SK-N-SH treated with all-trans-retinoic acid at 6 μM for 48 hours (cell line): ENCODE measurements at places on chromosomes 5 and 9.

GRCh38 chr9:115292584-115293279, 174.8 kb upstream of the TNC start:
- no peak for ATAC-seq

DNA sequence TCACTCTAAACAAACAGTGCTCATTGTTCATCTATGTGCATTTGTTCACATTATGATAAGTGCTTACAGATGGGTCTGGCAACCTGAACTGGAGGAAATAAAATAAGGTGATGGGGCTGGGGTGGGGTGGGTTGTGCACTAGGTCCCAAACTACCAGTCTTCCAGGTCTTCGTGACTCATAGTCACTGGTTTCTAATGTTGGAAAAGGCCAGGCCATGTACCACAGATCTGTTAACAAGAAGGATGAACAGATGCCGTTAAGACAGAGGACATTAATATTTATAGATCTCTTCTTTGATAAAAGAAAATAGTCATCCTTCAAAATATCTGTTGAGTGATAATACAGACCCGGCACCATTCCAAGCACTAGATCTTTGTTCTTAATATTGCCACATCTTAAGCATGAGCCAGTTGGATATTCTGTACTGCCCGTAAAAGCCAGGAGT, 71.4 kb upstream of the STARD4 start:
- ATAC-seq, result peak; percentile 80

DNA sequence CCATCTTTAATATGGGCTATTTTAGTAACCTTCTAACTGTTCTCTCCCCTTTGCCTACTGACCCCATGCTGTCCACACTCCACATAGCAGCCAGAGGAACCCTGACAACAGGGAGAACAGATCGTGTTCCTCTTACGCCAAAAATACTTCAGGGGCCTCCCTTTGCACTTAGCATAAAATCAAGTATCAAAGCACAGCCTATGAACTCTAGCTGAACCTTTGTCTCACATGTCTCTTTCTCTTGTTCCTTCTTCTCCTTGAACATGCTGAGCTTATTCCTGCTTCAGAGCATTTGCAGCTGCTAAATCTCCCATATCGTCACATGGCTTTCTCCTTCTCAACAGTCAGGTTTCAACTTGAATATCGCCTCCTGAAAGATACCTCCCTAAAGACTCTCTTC, 698.8 kb upstream of the C9orf72 start:
- no peak for ATAC-seq

- ATAC-seq, result no peak
Observed at GRCh38 chr9:118446943-118447639, 742.9 kb downstream of the TLR4 start.

- no peak for ATAC-seq
Observed at GRCh38 chr5:1783216-1783554, 16.5 kb downstream of the MRPL36 start.

- ATAC-seq, result peak; percentile 16; the same call in 2 of the 3 replicates
Observed at GRCh38 chr5:142110046-142110531, 1.5 kb downstream of the NDFIP1 start.

DNA sequence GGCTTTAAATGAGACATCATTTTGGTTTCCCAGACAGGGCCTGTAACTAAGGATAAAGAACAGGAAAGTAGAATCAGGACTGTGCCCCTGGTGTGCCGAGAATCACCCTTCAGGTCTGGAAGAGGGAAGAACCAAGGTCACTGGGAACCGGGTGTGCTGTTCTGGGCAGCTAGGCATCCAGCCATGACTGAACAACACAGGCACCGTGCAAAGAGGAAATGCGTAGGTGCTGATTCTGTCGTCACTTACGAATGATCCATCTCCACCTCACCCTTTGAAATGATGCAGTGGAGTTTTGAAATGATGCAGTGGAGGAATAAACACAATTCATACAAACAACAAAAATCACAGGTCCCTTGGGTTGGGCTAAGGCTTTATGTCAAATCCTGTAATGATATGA, 64.4 kb downstream of the MAP1B start:
- ATAC-seq, result no peak

DNA sequence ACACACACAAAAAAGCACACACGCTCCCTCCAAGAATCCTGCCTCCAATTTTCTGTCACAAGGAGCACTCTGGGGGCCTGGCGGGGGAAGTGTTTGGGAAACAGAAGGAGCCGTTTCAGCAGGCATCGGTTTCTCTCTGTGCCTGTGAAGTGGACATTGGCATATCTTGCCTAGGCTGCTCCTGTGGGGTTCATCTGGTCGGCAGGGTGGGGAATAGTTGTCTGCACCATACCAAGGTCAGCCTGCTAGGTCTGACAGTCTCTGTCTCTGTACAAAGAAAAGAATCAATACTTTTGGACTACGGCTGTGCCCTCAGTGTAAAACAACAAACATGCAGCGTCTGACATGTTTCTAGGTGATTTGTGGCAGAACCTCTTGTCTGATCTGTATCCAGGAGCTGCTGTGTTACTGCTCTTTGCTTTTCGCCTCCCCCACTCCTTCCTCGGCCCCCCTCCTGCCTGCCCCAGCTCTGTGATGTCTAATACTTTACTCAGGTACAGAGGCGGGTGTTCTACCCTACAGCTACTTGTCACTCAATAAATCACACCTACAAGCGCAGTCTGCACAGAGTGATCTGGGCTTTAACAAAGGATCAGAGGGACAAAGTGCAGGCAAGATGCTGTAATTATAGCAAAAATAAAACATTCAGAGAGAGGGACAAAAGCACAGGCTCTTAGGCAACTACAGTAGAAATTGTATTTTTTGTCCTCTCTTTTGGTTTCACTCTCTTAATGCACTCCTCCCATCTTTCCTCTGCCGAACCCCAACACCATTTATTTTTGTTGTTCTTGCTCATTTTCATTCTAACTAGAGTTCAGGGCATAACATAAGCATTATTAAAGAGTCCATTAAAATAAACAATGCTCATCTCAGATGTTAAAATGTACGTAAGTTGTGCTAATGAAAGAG, 216.7 kb downstream of the BNC2 start:
- ATAC-seq, result peak; percentile 75
